ENCODE measurements at places on chromosomes 1 and 21.
A peak's percentile ranks its signal among the peaks of the same experiment; 100 is the strongest.

DNA sequence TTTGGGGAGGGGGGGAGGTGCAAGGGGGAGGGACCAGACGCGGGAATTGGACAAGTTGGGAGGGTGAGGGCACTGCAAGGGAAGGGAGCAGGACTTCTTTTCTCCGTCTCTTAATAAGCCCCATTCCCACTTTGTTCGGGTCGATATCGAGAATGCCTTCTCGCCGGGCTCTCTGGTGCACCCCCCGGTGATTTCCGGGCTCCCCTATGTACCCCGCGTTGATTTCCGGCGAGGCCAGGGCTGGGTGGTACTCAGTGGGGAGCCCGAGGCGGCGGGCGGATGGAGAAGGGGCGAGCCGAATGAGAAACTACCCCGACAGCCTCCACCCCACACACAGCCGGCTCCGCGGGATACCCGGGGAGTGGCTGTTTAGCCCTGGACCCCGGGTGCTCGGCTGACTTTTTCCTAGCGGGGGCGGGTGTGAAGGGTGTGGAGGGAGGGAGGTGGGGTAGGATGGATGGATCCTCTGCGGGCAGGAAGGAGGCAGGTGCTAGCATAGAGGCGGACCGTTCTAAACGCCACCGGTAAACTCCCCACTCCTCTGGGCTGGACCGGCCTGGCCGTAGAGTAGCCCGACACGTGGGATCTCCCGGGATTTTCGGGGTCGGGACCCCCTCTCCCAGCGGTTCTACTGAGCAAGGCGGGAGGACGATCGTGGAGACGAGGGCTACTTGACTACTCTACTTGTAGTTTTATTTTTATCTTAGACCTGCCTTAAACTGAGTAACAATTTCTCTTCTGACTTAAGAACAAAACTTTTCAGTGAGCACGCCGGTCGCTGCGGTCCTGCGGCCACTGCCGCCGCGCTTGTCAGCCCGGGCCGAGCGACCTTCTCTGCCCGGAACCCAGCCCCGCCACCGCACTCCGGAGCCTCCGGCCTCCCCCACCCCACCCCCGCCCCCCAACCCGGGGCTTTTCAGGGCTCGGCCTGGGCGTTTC, 1.0 kb downstream of the RNF220 start:
- no peak for DNase-seq

DNA sequence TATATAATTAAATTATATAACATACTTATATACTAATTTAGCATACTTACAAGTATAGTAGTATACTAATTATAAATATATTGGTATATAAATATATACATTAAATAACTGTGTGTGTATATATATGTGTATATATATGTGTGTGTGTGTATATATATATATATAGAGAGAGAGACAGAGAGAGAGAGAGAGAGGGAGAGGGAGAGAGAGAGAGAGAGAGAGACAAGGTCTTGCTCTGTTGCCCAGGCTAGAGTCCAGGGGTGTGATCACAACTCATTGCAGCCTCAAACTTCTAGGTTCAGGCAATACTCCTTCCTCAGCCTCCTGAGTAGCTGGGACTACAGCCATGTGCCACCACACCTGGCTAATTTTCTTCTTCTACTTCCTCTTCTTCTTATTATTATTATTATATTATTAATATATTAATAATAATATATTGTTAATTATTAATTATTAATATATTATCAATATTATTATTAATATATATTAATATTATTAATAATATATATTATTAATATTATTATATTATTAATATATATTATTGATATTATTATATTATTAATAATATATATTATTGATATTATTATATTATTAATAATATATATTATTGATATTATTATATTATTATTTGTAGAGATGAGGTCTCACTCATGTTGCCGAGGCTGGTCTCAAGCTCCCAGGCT, 185.5 kb downstream of the CRB1 start:
- DNase-seq: no peak

DNA sequence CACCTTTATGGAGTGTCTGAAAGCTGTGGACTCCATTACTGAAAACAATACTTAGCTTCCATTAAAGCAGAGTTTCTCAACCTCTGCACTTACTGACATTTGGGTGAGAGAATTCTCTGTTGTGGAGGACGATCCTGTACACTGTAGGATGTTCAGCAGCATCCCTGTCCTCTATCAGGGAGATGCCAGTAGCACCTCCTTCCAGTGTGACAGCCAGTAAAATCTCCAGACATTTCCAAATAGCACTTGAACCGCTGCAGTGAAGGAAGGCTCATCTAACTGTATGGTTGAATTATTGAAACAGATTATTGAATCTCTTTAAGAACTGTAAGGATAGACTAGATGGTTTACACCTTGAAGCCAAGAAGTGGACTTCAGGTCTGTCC, 3.1 kb downstream of the PRDM2 start:
- DNase-seq: no peak

DNA sequence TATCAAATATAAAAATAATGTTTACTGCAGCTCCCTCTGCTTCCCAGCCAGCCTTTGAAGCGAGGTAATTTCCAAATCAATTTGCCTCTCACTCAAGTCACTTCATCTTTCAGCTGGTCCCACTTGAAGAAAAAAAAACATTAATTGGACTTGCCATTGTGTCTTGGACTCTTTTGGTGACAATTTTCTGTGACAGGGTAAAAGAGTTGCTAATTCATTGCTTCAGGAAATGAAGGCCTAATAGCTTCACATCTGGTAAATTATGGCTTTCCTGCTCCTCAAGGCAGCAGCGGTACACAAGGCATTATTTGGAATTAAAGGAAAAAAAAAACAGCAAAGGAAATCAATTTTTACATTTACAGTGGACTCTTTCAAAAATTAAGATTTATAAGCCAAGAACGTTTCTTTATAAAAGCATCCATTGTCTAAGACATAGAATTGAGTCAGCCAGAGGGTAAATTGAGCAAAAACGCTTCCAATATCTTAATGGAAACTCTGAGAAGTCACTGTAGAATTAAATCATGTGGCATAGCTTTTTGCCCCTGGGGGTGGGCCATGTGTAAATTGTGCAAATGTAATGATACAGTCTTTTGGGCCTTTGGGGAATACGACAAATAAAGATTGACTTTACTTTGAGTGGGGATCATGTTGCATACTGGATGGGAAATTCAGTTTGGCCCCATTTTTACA, 102.5 kb downstream of the LYPLAL1 start:
- no peak for DNase-seq

DNA sequence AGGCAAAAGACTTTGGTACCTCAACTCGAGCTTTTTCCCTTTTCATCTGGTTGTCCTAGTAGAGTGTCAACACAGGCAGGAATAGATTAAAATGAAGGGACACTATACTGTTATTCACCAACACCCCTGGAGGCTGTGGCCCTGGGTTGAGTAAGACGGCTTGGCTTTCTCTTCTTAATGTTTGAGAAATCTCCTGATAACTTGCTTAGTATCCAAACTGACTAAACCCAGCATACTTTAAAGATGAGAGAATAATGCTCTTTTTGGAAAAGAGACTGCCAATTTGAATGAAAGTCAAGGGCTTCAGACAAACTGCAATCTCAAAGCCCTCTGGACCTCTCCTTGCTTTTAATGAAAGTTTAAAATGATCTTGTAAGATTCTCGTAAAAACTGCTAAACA, 2.6 kb upstream of the SLC30A1 start:
- DNase-seq: no peak

DNA sequence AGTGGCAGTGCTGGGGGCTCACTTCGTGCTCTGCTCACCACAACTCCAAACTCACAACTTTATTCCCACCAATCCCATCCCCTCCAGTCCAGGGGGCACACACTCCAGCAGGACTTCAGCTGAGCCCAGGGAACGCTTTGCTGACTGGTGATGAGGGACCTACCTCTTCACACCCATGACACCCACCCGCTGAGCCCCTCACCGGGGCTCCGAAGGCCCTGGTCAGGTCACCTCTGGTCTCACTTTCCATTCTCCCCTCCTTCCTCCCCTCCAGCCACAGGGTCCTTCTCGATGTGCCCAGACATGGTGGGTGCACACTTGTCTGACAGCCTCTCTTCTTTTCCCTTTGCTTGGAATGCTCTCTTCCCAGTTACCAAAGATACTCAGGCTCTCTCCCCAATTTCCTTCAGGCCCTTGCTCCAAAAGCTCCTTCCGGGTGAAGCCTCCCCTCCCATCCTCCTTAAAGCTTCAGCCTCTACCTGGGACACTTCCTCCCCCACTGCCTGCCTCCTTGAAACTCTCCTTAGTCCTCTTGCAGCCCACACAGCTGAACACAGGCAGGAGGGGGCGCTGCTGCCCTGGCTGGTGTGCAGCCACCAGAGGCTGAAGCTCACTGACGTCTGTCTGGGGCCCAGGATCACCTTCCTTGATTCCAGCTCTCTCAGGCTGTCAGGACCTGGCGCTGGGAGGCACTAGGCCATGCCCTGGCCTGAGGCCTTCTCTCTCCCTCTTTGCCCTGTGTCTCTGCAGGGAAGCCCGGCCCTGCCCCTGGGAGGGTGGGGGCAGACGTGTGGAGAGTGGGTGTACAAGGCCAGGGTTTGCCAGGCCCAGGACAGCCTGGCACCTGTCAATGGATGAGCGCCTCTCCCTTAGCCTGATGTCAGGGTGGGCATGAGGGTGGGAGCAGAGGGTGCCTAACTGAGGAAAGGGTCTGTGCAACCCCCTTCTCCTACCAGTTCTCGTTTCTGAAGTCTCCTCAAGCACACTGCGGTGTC, 1.6 kb downstream of the KCNE1 start:
- DNase-seq: no peak

- no peak for DNase-seq
Measured at GRCh38 chr1:6831366-6831765, 46.1 kb downstream of the CAMTA1 start.

DNA sequence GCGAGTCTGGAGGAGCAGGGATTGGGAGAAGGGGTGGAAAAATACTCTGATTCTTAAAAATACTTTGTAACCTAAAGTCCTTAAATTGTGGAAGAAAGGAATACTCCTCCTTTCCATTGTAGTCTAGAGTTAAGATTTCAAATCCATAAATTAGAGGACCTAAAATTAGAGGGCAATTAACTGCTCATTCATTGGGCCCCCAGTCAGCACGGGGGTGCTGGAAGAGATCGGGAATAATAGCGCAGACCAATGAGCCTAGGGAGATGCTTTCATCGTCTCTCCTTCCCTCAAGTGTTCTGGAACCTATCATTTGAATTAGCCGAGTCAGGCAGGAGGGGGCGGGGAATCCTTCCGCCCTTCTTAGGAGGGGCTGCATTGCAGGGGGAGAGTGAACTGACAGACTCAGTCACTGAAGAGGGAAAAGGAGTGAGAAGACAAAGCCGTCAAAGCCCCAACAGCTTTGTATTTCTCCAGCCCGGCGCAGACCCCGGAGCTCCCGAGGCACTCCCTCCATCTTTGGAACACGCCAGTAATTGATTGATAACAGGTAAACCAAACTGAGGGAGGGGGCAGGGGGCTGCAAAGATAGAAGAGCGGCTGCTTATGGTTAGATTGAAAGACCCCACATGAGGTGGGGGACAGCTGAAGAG, at the start of gene MLLT11:
Gene MLLT11 (plus strand): TSS at position 391 of the 650 bp plus-strand sequence. CDS start 6,828 bp downstream, outside the sequence.
- peak; percentile 81 for DNase-seq

GRCh38 chr1:3222042-3222692, 153.2 kb downstream of the PRDM16 start:
- DNase-seq: no peak

DNA sequence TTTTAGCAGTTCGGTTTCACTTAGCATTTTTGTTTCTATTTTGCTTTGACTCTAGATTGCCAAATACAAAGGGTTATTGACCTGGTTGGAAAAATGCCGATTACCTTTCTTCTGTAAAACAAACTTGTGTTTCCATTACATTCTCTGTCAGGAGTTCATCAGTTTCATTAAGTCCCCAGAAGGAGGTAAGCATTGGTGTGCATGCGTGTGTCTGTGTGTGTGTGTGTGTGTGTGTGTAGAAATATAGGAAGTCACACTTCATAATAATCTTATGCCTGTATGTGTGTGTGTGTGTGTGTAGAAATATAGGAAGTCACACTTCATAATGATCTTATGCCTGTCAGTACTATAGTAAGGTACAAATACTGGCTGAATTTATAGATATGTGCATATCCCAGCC, 10.0 kb downstream of the RGSL1 start:
- no peak for DNase-seq

DNA sequence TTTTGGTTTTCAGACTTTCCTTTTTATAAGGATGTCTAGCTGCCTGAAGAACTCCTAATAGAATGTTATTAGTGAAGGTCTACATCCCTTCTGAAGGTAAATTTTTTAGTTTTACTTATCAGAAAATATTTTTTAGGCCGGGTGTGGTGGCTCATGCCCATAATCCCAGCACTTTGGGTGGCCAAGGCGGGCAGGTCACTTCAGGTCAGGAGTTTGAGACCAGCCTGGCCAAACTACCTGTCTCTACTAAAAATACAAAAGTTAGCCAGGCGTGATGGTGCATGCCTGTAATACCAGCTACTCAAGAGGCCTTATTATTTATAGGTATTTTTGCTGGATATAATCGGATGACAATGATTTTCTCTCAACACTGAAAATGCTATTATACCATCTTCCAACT, 181.9 kb upstream of the KCNK2 start:
- no peak for DNase-seq

DNA sequence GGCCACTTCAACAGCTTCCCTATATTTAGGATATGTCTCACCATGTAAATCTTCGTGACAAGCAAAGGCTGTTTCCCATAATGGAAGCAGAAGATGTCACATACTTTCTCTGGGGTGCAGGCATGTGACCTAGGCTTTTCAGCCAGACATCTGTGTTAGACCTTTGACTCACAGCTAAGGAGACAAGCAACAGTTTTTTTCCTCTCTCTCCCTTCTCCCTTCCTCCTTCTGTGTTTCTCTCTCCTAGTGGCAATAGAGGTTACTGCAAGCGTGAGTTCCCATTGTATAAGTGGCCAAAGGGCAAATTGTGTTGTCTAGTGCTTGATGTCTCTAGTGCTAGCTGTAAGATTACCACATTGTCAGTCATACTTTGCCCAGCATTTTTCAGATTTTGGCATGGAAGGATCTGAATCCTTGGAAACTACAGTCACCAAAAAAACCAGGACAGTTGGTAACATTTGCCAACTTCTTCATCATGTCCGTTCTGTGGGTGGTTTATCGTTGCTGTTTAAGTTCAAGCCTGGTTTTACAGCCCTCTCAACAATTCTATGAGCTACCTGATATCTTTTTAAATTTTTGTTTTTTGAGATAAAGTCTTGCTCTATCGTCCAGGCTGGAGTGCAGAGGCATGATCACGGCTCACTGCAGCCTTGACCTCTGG, 44.4 kb upstream of the RABGAP1L start:
- no peak for DNase-seq

- DNase-seq: no peak
Measured at GRCh38 chr1:185337246-185337645, 20.2 kb upstream of the IVNS1ABP start.

DNA sequence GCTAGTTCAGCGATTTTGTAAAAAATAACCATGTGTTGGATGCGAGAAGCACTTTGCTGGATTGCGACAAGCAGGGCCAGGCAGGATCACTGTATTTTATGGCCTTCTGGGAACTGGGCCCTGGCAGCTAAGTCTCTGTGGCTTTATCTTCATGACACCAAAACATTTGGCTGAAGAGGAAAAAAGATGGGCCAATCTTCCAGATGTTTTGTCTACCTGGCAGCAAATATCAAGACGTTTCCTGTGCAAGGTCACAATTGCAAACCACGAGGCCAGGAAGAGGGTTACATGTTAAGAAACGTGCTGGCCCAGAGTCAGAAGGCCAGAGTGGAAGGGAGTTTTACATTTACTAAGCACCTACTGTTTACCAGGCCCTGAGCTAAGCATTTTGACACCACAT, 22.1 kb downstream of the GRIK3 start:
- no peak for DNase-seq

Data from D721Med (cell line).